ENCODE measurements at places on chromosomes 1 and 21.

DNA sequence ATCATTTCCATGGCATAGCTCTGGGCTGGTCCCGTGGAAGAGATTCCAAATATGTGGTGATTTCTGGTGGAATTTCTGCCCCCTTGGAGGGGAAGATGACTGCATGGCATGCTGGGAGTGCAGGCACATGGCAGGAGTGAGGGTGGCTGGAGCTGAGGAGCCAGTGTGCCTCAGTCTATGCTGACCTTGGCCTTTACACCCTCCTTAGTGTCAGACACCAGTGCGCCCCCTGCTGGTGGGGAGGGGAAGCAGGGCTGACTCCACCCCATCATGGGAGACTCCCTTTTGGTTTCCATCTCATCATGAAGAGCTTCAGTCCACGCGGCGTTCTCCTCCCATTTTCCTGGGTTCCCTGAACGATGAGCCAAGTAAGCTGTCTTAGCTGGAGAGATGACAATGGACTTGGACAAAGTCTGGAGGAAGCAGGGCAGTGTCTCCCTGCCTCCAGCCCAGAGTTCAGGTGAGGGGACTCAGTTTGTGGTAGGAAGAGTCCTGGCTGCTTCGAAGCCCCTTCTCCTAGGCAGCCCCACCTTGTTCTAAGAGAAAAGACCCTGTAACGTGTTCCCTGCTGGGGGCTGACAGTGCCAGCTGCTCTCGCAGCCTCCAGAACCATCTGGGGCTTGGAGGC lies 10.3 kb downstream of the ALX3 start:
- DNase-seq: peak; percentile 21

DNA sequence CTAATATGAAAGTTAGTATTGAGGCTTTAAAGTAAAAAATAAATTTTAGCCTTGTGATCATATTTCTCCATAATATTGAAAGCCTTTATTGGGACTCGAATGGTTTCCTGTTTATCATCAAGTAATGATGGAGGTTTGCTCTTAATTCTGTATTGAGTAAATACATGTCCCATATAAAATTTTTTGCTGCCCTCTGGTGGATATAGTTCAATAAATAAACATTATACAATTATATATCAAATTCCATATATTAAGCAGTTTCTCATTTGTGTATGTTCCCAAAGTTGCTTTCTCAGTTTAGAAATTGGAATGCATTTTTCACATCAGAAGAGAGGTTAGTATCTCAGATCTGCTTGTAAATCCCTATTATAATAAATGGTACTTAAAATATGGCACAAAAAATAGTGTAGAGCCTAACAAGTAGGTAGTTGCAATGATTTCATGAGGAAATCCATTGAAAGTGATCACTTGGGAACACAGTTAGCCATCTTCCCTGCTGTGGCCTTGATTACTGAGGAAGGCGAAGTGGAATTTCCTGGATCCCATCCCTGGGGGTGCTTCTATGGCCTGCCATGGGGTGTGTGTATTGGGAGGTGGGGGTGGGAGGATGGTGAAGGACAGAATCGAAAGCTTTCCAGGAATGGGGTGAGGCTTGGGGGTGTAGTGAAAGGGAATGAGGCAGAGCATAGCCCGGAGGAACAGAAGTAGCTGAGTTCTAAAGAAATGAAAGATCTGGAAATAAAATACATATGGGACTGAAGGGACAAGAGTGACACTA lies 84.1 kb upstream of the C21orf91 start:
- peak; percentile 64 for DNase-seq

DNA sequence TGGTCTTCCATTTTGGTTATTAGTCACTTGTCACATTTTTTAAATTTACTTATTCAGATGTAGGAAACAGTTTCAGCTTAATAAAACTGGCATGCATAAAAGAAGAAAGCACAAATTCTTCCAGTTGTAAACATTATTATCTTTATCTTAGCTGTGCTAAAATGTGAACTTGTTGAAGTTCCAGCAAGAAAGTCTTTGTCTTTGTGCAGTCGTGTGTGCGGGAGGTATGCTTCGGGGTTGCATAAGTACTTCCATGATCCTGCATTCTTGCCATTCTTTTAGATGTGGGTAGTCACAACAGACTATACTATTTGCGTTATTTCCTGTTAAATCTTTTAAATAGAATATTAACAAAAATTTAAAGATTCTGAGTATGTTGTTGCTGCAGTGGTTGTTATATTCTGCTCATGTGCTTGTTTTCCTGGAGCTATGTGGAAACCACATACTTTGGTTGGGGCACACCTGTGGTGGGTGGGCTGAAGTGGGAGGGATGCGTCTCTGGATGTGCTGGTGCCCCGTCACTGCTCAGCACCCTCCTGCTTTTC lies 49.9 kb downstream of the CBS start:
- DNase-seq: no peak

DNA sequence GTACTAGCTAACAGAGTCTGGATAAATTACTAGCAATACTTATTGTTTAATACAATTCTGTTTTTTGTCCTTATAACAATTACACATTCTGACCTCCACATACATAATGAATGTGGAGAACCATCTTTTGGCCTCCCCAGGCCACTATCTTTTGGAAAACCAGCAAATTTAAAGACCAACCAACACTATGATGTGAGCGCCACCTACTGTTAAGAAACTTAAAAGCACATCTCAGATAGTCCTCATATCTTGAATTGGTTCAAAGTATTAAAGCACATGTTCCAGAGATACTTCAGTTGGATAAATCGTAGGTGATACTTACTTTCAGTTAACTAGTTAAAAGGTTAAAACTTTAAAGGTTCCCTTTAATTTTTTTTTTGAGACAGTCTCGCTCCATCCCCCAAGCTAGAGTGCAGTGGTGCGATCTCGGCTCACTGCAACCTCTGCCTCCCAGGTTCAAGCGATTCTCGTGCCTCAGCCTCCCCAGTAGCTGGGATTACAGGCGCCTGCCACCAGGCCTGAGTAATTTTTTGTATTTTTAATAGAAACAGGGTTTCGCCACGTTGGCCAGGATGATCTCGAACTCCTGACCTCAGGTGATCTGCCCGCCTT lies 29.3 kb upstream of the USP1 start:
- peak; percentile 60 for DNase-seq

GRCh38 chr1:18646786-18647410 lies 16.3 kb downstream of the PAX7 start:
- DNase-seq: no peak

GRCh38 chr1:100794748-100795645 lies 75.5 kb downstream of the VCAM1 start:
- DNase-seq: no peak

DNA sequence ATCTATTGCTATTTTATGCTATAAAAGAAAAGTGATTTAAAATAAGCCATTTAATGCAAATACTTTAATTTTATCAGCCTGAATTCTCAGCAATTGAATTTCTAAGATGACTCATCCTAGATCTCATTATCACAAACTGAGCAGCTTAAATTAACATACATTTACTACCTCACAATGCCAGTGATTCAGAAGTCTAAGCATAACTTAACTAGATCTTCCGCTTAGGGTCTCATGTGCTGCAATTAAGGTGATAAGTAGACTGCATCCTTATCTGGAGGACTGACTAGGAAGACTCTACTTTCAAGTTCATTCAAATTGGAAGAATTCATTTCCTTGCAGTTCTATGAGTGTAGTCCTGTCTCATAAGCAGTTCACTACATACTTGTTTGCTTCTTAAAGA lies 286.6 kb downstream of the COL11A1 start:
- no peak for DNase-seq

- DNase-seq: no peak
Measured at GRCh38 chr1:98887507-98887906, 117.2 kb downstream of the PLPPR5 start.

All from NCI-H1105 treated with DMSO at 0.1 percent for 48 hours (cell line).